ENCODE measurements at places on chromosomes 5 and 9.

GRCh38 chr9:71921190-71921814 lies 9.9 kb downstream of the C9orf85 start:
- DNase-seq: no peak

- no peak for DNase-seq
These were observed 453.0 kb downstream of the EFNA5 start for GRCh38 chr5:107217721-107218130.

DNA sequence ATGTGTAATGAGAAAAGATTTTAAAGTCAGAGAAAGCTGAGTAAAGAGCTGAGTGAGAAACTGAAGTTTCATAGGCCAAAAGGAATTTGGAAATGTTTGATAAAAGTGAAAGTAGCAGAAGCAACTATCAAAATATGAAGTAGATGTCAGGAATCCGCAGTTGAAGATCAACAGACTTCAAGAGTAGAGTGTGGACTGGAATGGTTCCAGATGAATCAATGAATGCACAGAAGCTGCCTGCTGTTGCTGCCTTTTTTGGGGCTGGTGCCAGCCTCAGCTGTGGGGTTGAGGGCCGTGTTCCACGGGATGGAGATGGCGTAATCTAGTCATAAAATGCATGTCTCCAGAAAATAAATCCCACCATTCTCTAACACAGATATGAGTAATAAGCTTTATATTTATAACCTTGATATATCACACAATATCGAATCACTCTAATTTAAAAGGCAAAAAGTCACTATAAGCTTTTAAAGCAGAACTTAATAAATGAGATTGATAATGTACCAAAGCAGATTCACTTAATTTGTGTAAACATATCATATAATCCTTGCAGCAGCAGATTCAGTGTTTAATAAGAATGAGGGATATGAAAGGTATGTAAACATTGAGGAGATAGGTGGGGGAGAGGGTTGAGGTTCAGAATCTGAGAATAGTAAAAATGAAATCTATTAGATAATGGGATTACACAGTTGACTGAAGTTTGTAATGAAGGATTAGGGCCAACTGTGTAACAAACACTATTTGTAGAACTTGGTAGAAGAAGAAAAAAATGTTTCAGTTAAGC lies 652.3 kb upstream of the FTMT start:
- DNase-seq: no peak

GRCh38 chr5:123819833-123820232 lies 307.9 kb downstream of the CSNK1G3 start:
- DNase-seq: no peak

GRCh38 chr5:42436051-42436450 lies 12.8 kb downstream of the GHR start:
- no peak for DNase-seq

DNA sequence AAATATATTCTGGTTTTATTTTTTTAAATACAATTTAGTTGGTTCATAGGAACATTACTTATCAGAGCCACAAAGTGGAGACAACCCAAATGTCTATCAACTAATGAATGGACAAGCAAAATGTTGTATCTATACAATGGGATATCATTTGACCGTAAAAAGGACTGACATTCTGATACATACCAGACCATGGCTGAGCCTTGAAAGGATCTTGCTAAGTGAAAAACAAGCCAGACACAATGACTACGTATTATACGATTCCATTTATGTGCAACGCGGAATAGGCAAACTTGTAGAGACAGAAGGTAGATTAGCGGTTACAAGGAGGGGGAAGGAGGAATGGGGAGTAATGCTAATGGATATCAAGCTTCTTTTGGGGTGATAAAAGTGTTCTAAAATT lies 621.6 kb downstream of the BNC2 start:
- DNase-seq: no peak

GRCh38 chr5:174358276-174358675 lies 312.8 kb downstream of the NSG2 start:
- no peak for DNase-seq

GRCh38 chr5:110590187-110590586 lies 136.3 kb downstream of the TMEM232 start:
- no peak for DNase-seq

GRCh38 chr5:55714749-55715148 lies 2.6 kb upstream of the SLC38A9 start:
- no peak for DNase-seq

GRCh38 chr9:69951411-69951810 lies 92.2 kb upstream of the MAMDC2 start:
- no peak for DNase-seq

GRCh38 chr5:2674456-2674855 lies 77.0 kb downstream of the IRX2 start:
- DNase-seq: no peak

- DNase-seq: no peak
These were observed 7.7 kb downstream of the PALM2AKAP2 start for GRCh38 chr9:109787735-109788134.

- no peak for DNase-seq
These were observed 57.3 kb upstream of the CD180 start for GRCh38 chr5:67253911-67254310.

GRCh38 chr5:78974601-78975000 lies 10.5 kb downstream of the ARSB start:
- DNase-seq: no peak

Data from stimulated activated CD4-positive, alpha-beta T cell treated with anti-CD3 and anti-CD28 coated beads, Interleukin-1b, Interleukin-23, amount 100 ng/mL, for 4 hours (primary cell).